Activated CD8-positive, alpha-beta T cell treated with anti-CD3 and anti-CD28 coated beads for 36 hours (primary cell): ENCODE measurements at places on chromosomes 16 and 17. TPM values are rescaled to one million over a fixed set of nuclear protein-coding genes. Genes with fewer than 3 reads are reported as not detected.

GRCh38 chr16:17316005-17316404, 154.8 kb downstream of the XYLT1 start:
- H3K27me3 ChIP-seq, result no peaks in the 10 kb centered on the region
- peaks cover 20% of the 10 kb centered on the region for H3K4me1 ChIP-seq
- no peak for DNase-seq
- no peaks in the 10 kb centered on the region for H3K36me3 ChIP-seq
- no peak overlapping the region for H3K27ac ChIP-seq

DNA sequence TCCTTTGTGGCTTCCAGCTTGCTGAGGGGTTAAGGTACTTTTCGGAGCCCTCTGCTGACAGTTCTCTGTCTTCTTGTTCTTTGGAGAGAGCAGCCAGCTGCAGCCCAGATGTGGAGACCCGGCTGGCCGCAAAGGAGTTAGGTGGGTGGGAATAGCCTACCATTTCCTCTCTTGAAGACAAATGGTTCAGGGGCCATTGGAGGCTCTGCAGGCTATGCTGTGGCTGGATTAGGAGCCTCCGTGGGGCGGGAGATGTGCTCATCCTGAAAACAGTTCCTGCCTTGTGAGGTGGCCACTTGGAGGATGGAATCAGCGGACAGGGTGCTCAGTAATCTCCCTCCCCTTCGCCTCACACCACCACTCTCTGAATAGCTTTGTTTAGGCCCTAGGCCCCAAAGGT, 30.3 kb downstream of the MEOX1 start:
- no peaks in the 10 kb centered on the region for H3K27me3 ChIP-seq
- H3K4me3 ChIP-seq, result no peak overlapping the region
- H3K27ac ChIP-seq, result no peak overlapping the region
- DNase-seq, result no peak

- no peaks in the 10 kb centered on the region for H3K36me3 ChIP-seq
- no peak overlapping the region for H3K4me3 ChIP-seq
- H3K27me3 ChIP-seq, result no peaks in the 10 kb centered on the region
- DNase-seq, result no peak
- no peaks in the 10 kb centered on the region for H3K4me1 ChIP-seq
Observed at GRCh38 chr17:70208825-70209555, 39.7 kb downstream of the KCNJ2 start.

The ATP1B2 gene
- total RNA-seq, result 0.38 TPM

The ALOX12 gene
- total RNA-seq, result not detected

The RASD1 gene
- 0.54 TPM for total RNA-seq

The PRSS33 gene
- 0.29 TPM for total RNA-seq

The GAN gene
- 11.5 TPM for total RNA-seq
